Inflammatory macrophage (primary cell): ENCODE measurements at places on chromosomes 4 and X.

DNA sequence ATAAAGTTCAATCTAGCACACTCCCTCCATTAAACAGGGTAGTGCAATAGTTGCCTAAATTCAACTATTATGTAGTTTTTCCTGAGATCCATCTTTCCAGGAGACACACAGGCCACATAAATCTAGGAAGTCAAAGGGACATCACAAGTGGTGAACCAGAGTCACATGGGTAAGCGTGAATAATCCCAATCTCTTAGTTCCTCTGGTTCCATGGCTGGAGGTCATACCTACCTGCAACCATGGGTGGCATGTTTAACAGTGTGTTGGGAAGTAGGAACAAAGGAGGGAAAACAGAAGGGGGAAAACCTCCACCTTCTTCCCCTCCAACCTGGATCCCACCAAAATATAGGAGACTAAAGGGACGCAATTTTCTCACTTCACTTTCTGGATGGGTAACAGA, 2651.6 kb downstream of the ARAP2 start:
- DNase-seq, result no peak

- peak; percentile 36 for DNase-seq
Observed at GRCh38 chr4:128812442-128813235, 3.1 kb downstream of the JADE1 start.

DNA sequence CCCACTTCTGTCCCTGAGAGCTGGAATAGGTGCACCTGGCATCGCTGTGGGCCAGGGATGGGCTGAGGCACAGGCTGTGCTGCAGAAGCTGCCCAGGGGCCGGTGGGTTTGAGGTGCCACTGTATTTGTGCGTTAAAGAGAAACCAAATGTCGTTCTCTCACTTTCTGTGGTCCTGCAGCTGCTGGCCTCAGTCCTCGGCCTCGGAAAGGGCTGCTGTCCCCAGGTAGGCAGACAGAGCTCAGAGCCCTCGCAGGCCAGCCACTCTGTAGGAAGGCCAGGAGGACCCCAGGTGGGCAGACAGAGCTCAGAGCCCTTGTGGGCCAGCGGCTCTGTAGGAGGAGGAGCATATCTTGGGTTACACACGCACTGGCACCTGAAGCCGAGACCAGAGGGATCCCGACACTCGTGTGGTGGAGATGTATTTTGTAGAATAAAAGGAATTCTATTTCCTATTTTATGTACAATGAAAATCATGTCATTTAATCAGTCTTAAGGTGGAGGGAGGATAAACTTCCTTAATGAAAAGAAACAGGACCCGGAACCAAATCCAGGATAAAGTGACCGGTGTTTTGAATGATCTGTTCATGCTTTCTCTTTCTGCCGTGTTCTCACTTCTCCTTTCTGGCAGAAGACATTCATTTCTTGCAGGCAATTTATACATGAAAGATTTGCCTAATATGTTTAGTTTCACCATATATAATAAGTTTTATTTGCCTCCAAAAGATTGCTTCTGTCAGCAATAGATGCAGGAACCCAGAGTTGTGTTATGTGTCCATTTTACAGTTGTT, 54.4 kb upstream of the HGFAC start:
- no peak for DNase-seq

GRCh38 chrX:105458846-105459245, 238.4 kb upstream of the TEX13A start:
- no peak for DNase-seq

- DNase-seq, result no peak
Observed at GRCh38 chr4:1463088-1463926, 57.1 kb upstream of the NKX1-1 start.

DNA sequence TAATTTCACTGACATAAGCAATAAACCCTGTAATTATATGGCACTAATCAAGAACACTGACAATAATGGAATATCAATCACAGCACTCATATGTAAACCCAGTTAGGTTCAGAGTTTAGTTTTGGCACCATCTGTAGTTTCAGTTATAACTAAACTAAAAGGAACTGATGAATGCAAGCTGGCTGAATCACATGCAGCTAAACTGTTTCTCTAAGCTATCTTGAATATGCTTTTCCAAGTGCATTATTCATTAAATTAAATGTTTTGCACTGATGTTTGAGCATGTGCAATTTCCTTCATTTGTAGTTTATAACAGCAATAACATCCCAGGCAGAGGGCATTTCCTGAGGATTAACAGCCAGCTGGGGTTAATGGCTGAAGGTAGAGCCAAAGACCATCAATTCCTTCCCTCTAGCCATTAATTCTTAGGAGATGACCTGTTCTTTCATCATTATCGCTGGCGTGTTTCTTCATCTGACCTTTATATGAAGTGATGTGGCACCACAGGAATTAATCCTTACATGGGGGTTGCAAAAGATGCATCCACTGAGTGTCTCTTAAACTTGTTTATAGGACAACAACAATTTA, 562.8 kb upstream of the IGFBP7 start:
- DNase-seq, result no peak

GRCh38 chrX:26050099-26050498, 88.0 kb upstream of the MAGEB18 start:
- DNase-seq, result no peak

DNA sequence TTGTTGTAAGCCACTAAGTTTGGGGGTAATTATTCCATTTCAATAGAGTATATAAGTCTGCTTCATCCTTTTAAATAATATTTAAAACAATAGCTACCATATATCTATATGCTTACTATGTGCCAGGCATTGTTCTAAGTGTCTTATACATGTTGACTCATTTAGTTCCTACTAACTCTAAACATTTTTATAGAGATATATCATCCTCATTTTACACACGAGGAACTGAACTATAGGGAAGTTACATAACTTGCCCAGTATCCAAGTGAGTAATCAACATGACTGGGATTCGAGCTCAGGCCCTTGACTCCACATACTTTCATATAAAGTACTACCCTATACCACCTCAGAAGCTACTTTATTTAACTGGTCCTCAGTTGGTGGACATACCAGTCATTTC, 175.3 kb upstream of the RAI2 start:
- DNase-seq, result no peak

GRCh38 chrX:46184749-46185148, 360.5 kb downstream of the ZNF674 start:
- no peak for DNase-seq

GRCh38 chr4:24229978-24230377, 340.1 kb upstream of the PPARGC1A start:
- DNase-seq, result no peak

DNA sequence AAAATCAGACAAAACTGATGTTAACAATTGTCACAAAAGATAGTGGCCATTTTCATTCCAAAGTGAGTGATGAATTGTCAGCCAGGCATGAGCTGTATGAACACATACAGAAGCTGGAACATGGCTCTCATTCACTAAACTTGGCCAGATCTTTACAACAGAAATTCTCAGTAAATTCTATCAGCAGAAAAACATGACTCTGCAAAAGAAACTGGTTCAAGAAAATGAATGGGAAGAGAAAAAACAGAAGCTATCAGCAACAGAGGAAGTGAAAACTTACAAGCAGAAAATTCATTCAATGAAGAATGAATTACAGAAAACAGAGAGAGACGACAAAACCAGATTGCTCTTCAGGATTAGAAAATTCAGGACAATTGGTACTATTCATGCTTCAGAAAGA, 249.6 kb downstream of the COL25A1 start:
- DNase-seq, result peak; percentile 61
